NCI-H1436 treated with DMSO at 0.1 percent for 48 hours (cell line): ENCODE measurements at places on chromosomes 5 and 9.

- no peak for DNase-seq
These were observed 884.0 kb upstream of the ACO1 start for GRCh38 chr9:31500422-31500821.

DNA sequence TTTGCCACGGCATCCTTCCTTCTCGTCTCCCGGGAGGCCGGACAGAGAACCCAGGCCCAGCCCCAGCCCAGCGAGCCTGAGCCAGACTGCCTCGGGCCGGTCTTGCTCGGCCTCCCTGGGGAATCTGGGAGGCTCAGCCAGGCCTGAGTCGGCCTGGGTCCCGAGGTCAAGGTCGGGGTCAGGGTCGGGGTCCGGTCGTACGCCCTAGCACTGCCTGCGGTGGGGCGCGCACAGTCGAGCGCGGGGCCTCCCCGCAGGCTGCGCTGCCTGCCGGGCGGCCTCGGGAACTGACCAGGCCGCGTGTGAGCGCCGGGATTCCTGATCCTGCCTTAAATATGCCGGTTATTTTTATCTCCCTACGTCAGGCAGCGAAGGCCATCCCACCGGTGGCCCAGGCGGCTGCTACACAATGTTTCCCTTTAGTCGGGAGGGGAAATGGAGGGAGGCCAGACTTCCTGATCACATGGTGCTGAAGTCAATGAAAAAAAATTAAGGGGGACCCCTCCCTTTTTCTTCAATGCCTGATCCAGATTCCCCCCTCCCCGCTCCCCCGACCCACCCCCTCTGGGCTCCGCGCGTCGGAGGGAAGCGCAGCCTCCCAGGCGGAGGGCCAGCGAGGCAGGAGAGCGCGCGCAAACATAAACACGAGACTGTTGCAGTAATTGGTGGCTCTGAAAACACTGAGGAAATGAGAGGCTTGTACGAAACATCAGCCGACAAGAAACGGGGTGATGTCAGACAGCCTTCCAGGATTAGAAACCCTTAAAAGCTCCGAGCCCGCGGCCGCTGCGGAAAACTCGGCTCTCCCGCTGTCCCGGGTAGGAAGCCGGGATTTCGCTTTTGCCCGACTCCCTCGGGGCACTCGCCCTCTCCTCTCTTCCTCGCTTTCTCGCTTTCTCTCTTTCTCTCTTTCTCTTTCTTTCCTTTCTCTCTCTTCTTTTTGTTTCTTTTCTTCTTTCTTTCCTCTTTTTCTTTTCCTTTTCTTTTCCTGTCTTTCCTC, 148.2 kb upstream of the KLF4 start:
- DNase-seq: peak; percentile 46

DNA sequence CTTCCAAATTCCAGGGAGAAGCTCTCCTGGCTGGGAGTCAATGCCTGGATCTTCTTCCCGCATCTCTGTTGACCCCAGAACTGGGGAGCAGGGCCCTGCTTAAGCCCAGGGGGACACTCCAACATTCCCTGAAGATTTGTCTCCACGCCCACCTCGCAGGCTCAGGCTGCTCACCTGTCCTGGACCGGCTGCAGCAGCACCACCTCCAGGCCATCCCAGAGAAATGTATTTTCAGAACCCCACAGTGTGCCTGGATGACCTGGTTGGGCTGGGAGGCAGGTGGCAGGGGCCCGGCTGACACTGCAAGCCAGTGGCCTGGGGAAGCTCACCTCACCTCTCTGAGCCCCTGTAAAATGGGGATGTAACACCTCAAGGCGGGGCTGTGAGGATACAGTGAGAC, 27.1 kb upstream of the ZBTB43 start:
- no peak for DNase-seq

GRCh38 chr5:135032999-135033861, 798 bp downstream of the PITX1 start:
- no peak for DNase-seq

DNA sequence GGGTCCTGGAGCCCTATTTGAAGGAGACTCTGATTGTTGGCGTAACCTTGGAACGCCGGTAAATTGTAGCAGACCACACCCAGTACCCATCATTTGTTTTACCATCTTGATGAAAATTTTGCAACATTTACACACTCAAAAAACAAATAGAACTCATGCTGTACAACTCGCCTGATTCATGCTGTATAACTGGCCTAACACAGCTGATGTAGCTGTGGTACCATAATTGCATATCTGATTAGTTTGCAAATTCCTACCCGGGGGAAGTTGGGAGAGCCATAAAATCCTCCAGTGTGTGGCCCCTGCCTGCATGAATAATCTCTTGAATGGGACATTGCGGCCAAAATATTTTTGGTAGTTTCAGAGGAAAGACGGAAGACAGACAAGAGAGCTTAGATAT, 9.7 kb downstream of the NIPAL4 start:
- DNase-seq: no peak
